Activated naive CD8-positive, alpha-beta T cell treated with anti-CD3 and anti-CD28 coated beads, Interleukin-2, amount 50 U/mL, for 16 hours (primary cell): ENCODE measurements at places on chromosomes 1 and 21.
A peak's percentile ranks its signal among the peaks of the same experiment; 100 is the strongest.

GRCh38 chr1:193451606-193452005 is 265.2 kb upstream of the B3GALT2 start:
- no peak for DNase-seq

DNA sequence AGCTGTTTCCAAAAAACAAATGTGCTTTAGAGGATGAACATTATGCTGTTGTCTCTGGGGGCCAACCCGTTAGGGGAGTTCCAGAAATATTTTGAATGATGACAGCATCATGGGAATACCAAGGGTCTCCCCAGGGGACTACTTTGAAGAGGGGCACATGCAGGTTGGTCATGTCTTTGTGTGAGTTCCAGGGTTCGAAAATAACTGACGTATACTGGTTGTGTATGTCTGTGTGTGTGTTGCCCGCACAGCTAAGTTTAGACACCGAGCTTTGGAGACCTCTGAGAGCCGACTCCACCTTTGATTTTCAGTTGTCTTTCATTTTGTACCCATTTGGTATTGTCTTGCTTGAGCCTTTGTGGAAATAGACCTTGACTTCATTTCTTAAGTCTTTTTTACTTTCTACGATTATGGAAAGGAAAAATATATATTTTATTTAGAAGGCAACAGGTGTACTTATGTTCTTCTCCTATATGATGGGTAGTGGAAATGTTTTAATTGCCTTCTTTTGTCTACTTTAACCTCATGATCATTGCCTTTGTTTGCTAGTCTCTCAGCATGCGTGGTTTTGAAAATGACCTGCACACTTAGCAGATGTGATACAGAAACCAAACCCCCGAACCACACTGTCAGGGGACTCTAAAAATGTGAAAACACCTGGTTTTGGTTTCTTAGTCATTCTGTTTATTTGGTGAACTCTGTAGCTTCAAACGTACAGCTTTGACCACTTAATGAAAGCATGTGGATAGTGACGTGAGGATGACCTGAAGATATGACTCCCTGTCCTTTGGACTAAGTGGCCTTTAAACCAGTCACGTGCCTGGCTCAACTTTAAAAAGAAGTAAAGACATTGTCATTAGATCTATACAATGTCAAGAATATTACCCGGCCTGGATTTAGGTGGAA is 56.5 kb downstream of the GALNT2 start:
- no peak for DNase-seq

- no peak for DNase-seq
These were observed 49.8 kb downstream of the ADGRL2 start for GRCh38 chr1:81850495-81850894.

DNA sequence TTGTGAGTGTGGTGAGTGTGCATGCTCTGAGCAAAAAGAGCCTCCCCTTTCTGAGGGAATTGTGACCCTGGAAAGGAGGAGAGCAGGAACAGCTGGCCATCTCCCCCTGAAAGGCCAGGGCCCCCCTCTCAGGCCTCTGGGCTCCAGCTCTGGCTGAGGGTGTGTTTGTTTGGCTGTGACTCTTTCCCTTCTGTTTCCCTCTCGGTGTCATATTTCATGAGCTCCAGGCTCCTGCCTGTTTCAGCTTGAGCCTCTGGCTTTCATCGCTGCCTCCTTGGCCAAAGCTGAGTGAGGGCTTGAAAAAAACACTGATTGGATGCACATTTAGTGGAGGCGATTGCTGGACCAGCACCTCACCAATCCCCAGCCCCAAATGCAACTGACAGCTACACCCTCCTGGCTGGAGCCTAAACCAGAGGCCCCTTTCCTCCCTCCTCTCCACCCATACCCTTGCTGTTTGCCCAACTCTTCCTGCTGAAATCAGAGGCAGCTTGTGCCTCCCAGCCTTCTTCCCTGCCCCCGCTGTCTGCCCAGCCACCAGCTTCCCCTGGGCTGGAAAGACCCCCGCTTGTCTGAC is 64.1 kb downstream of the DDR2 start:
- no peak for DNase-seq

GRCh38 chr1:64212031-64212430 is 8.6 kb downstream of the UBE2U start:
- DNase-seq = no peak

DNA sequence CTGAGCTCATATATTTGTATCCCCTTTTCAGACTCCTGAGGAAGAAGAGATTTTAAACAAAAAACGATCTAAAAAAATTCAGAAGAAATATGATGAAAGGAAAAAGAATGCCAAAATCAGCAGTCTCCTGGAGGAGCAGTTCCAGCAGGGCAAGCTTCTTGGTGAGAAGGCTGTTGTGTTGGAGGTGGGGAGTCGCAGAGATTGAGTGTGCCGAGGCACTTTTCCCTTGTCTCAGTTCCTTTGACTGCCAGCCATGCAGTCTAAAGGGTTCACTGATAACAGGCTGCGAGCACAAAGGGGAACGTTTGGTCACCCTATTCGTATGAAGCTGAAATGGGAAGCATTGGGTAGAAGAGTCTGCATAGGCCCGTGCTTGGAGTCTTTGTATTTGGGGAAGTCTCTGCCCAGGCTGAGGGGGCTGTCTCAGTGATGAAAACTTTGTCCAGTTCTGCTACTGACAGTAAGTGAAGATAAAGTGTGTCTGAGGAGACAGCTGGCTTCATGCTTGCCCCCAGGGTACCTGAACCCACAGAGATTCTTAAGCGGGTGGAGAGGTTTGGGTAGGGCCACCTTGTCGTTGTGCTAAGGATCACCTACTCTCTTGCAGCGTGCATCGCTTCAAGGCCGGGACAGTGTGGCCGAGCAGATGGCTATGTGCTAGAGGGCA is 2.8 kb downstream of the RPS8 start:
- no peak for DNase-seq

DNA sequence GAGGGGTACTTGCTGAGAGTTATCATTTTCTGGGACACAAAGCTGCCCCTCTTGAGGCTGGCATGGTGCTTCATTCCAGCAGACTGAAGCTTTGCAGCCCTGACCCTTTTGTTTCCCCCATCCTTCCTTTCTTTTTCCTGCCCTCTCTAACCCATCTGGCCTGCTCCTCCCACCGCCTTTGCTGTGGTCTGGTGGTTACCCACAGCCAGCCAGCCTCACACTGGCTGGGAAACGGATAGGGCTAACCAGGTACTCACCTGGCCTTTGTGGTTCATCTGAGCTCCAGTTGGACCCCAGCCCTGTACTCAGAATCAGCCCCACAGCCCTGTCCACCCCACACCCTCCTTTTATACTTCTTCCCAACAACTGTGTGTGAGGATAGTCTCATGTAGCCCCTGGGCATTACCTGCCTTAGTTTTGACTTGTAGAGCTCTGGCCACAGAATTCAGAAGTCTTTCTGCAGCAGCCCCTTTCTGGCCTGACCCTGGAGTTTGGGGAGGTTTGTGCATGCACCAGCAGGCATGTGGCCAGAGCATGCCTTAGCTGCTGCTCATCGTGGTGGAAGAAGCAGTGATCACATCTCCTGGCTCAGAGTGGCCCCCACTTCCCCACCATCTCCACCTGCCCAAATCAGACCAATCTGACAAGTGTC is 138.0 kb downstream of the TRABD2B start:
- DNase-seq = no peak

GRCh38 chr1:115084902-115085511 is 4.3 kb downstream of the TSPAN2 start:
- DNase-seq = no peak

DNA sequence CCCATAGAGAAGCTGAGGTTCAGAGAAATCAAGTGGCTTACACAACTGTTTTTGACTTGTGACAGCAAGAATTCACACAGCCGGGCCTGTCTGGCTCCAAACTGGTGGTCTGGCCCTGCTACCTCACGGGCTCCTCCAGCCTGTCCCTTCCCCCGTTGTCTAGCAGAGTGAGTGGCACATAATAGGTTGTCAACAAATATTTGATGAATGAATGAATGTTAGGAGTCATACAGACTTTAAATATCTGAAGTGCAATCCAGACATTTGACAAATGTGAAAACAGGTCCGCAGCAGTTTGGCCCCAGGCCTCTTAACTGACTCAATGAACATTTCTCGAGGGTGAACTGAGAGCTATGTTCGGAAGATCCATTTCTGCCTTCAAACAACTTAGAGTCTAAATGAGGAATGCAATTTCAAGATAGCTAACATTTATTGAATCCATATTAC is 1.1 kb upstream of the RHOC start:
- no peak for DNase-seq

DNA sequence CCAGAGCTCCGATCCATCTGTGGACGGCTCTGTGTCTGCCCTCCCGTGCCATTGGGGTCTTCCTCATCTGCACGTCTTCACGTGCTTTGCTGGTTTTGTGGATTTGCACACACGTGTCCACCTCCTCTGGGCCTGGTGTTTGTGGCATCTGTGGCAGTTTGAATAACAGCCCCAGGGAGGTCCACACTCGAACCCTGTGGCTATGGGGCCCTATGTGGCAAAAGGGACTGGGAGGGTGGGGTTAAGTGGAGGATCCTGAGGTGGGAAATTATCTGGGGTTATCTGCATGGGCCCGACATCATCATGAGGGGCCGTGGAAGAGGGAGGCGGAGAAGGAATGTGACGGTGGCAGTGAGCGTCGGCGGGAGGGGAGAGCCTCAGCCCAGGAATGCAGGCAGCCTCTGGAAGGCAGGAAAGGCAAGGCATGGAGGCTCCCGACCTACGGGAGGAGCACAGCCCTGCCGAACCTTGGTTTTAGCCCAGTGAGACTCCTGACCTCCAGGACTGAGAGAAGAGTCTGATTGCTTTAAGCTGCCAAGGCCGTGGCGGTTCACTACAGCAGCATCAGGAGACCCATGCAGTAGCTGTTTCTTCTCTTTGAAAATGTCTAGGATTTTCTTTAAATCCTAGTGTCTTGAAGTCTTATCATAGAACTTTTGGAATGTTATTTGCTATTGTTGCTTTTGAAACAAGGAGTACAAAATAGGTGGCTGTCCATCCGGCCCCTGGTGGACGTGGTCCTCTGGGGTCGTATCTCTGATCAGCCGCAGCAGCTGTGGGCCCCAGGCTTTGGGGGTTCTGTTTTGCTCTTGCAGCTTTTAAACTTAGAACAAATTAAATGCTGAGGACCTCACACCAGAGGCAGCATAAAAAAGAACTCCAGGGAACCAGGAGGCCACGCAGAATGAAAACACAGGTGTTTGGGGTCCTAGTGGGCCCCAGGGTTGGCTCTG is 40.0 kb upstream of the LRRC3 start:
- DNase-seq = no peak

DNA sequence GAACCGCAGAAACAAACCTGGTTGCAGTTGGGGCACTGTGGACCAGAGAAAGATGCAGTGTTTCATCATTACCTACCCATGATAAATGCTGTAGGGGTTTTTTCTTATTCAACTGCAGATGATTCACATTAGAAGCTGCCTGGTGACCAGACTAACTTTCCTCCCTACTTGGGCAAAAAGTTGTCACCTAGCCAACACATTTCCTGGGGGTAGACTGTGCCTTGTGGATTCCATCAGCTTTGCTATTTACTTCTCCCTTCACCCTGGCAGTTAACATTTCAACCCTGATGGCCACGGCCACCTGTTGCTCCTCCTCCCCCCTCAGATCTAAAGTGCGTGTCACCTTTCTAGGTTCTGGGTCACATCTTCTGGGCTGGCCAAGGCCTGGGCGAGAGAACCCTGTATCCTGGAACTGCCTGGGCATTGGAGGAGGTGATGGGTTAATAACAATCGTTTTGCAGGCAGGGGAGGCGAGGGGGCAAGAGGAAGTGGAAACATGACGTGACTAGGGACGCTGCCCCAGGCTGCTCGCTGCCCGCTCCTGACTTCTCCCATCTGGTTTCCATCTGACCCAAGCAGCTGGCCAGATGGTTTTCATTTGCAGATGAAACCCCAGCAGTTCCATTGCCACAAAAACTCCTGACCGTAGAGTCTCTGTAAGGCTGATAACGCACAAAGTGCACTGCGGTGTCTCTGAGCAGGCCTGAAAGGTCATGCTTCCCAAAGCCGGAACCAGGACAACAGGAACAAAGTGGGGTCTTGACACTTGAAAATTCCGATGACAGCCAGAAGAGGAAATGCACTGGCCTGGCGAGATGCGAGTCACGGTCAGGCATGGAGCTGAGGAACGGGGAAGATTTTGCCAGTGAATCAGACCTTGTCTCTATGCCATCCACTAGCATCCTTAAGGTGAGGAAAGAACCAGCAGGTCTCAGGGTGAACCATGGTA is 36.6 kb downstream of the CAPZB start:
- DNase-seq = no peak

- DNase-seq = no peak
These were observed 3.4 kb downstream of the MEF2D start for GRCh38 chr1:156497078-156497742.

DNA sequence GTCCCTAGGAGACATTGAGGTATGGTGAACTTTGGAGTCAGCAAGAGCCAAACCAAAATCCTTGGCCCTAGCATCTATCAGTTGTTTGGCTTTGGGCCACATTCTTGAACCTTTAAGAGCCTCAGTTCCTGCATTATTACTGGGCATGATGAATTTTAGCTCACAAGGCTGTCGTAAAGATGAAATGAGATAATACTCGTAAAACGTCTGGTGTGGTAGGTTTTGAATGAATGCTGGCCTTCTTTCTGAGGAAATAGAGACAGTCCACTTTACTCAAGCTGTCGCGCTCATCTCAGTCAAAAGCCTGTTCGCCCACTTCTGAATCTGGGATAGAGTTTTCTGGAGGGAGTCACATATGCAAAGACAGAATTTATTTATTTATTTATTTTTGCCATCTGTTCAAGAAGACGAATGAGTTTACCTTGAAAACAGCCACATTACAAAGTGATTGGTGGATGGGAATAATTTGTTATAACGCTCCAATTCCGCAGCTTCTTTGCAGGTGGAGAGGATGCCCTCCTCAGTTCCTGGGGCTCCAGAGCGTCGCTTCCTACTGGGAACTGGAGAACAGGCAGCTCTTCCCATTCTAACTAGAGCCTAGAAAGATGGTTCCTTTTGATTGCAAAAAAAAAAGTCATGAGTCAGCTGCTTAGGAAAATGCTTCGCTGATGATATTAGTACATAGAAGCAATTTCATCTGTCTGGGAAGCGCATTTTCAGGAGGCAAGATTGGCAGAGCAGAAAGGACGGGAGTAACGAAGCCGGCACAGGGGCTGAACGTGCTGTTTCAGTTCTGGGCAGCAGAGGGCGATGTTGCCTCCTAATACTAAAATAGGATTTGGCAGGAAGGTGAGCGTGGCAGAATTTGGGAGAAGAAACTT is 49.9 kb upstream of the CYP2J2 start:
- DNase-seq = peak; percentile 9
